ENCODE measurements at places on chromosomes 13 and 19. TPM values are rescaled to one million over a fixed set of nuclear protein-coding genes. Genes with fewer than 3 reads are reported as not detected.

Gene RNF113B
- not detected for total RNA-seq

Gene VSTM2B
- total RNA-seq = not detected

Gene IL12RB1
- total RNA-seq = 0.43 TPM

Gene PRODH2
- not detected for total RNA-seq

Gene BRSK1
- total RNA-seq = 1.7 TPM

Gene CAMSAP3
- total RNA-seq = not detected

Gene KLK2
- total RNA-seq = not detected

Gene CRB3
- total RNA-seq = not detected

Gene PDX1
- total RNA-seq = not detected

Gene TEX101
- not detected for total RNA-seq

Gene GDF15
- 98.2 TPM for total RNA-seq

Gene NLRP9
- not detected for total RNA-seq

Gene CERS1
- total RNA-seq = 0.66 TPM
